Activated CD4-positive, alpha-beta T cell treated with anti-CD3 and anti-CD28 coated beads, Interleukin-2, amount 10 ng/mL, durations not matched to agents 7 days and 5 days (primary cell): ENCODE measurements at places on chromosomes 3 and 15. TPM values are rescaled to one million over a fixed set of nuclear protein-coding genes. Genes with fewer than 3 reads are reported as not detected.
A peak's percentile ranks its signal among the peaks of the same experiment; 100 is the strongest.

DNA sequence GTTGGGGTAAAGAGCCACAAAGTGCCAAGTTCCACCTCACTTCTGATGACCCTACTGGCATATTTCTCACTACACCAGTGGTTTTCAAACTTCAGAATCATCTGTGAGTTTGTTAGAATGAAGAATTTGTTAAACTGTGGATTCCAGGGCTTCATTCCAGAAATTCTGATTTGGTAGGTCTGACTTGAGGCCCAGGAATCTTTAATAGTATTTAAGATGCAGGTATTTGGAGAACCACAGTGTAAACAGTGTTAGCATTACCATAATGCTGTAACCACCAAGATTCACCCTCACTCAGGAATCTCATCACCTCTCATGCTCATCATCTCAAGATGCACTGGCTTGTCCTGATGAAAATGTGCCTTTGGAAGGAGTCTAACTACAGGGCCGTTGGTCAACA, 6.0 kb downstream of the KCNMB3 start:
- no peak for DNase-seq

- DNase-seq, result no peak
Observed at GRCh38 chr3:188294823-188295487, 141.0 kb downstream of the LPP start.

DNA sequence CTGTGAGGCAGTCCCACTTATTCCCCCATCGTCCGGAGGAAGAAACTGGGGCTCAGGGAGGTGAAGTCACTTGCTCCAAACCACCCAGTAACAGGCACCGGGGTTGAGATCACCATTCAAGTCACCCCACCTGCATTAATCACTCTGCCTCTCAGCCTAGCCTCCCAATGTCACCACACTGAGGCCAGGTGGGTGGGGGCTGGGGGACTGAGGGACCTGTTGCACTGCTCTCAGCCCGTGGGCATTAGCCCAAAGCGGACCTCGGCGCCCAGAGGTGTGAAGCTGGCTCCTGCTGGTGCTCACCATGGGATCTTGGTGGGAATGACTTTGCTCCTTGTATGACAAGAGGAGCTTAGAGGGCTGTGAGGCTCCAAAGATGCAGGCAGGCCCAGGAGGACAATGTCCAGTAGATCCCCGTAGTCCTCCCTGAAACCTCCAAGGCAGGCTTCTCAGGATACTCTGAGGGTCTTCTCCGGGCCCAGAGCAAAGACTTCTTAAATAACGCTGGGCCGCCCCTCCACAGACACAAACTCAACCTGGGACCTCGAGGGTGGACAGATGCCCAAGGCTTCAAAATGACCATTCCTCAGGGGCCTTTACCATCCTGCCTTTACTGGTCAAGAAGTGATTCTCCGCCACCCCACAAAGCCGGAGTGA, 1.7 kb downstream of the NT5DC2 start:
- DNase-seq, result no peak

MNS1 gene
- 0.79 TPM for total RNA-seq

GRCh38 chr3:96863129-96863740, 48.8 kb downstream of the EPHA6 start:
- DNase-seq, result peak; percentile 8

- DNase-seq, result no peak
Observed at GRCh38 chr3:194032828-194033435, 103.0 kb upstream of the HES1 start.

ACOX2 gene
- total RNA-seq, result not detected

- no peak for DNase-seq
Observed at GRCh38 chr3:67557848-67558355, 96.5 kb downstream of the SUCLG2 start.

EEF1AKMT4 gene
- 4.2 TPM for total RNA-seq

DNA sequence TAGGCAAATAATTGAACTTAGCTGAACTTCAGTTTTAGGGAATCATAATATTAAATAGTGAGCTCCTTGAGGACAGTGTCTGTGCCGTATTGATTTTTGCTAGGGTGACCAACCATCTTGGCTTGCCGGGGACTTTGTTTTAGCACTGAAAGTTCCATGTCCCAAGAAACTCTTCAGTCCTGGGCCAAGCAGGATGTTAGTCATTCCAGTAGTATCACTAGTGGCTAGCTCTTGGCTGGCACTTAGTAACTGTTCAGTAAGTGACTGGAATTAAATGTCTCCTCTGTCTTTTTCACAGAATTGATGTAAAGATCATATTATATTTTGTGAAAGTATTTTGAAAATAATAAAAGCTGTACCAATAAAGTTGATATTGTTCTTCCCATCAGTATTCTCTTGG, 42.3 kb downstream of the RSRC1 start:
- DNase-seq, result no peak

DNA sequence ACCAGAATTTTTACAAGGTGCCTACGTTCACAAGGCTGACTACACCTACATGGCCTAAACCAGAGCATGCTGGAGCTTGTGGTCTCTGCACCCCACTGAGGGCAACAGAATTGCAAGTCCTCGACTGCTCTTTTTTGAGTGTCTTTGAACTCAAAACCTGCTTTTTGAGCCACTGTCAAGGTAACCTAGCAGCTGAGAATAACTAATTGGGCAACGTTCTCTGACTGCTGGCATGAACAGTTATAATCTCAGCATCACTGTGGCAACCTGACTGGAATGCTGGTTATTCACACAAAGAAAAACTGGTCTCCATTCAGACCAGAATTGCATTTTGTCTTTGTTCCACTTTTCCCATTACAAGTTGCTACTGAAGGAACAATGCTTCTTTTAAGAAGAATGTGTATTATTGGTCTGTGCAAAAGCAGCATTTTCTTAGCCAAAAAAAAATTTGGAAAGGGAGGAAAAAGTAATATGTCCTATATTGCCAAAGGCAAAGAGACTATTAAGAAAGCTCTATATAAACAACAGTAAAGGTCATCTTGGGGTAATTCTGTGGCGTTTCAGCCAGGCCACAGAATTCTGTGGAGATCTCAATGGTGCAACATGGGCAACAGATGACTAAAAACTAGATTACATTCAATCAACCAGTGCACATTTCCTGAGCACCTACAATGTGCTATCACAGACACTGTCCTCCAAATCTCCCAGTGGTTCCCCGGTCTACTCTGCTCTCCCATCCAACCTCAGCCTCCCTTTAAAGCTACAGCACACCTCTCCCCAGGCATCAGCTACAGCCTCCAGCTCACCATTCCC, 76.8 kb downstream of the TNIK start:
- DNase-seq, result no peak

DNA sequence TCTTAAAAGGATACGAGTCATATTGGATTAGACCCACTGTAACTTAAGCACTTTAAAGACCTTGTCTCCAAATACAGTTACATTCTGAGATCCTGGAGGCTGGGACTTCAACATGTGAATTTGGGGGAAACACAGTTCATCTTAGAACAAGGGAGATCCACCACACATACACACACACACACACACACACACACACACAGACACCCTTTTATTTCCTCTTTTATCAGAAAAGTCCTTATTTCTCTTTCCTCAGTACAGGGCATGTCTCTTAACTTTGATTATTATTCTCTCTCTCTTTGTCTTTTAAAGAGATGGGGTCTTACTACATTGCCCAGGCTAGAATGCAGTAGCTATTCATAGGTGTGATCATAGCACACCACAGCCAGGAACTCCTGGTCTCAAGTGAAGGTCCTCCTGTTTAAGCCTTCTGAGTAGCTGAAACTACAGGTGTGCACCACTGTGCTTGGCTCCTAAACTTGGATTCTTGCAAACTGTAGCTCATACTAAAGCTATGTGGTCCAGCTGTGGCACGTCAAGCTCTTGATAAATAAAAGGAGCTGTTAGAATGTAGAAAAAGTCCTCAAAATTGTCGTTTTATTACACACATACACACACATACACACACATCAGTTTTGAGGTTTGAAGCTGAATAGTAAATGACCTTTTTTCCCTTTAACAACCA, 7.4 kb downstream of the GOLM2 start:
- DNase-seq, result no peak

GRCh38 chr3:72327008-72327407, 521.2 kb downstream of the SHQ1 start:
- no peak for DNase-seq

UBAP1L gene
- 5.3 TPM for total RNA-seq

GRCh38 chr3:146131616-146132410, 29.2 kb downstream of the PLOD2 start:
- no peak for DNase-seq

CASR gene
- 0.06 TPM for total RNA-seq

DNA sequence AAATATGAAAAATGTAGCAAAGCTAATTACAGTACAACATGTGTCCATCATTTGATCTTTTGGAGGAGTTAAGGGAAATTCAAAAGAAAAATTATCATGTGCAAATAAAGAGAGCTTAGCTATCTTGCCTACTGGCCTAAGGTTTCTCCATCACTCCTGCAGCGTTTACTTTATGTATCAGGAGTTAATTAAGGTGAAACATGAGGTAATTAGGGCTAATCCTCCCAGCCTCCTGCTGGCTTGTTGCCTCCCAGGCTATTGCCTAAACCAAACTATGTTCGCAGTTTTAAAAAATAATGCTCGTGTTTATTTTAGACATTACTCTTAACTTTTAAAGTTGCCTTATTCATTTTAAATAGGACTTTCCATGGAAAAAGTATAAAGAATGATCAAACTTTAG, 367.5 kb downstream of the ROBO2 start:
- DNase-seq, result no peak

GRCh38 chr15:76185716-76186115, 125.6 kb downstream of the ETFA start:
- peak; percentile 25 for DNase-seq

DNA sequence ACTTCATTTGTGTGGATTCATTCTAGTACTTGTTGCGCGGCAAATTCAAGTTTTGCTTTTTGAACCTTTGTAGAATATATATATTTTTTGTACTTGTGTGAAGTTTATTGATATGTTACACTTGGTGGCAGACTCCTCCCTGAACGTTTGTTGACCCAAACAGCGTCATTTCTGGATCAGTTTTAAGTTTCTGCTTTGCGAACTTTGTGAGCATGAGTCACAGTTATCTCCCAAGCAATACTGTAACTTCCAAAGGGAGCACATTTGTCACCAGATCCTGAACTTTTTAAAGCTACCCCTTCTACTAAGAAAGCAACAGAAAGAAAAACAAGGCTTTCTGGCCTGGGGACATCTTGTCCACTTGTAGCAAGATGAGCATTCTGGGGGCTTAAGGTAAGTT, 74.8 kb upstream of the CACNA2D3 start:
- no peak for DNase-seq

DNA sequence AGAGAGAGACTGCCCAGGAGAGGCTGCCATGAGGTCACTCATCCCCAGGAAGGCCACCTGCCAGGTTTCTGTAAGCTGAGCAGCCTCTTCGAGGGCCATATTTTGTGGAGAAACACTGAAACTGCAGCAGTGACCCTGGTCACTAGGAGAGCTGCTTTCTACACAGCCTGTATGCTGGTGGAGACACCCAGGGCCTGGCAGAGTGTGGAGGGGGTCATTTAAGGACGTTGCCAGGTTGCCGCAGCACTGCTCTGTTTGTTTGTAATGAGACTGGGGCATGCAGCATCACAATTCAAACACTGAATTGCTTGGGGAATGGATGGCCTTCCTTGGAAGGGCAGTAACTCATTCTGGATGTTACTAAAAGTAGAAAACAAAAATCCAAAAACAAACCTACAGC, 104.9 kb upstream of the TRIM42 start:
- DNase-seq, result no peak

GRCh38 chr15:67049351-67050044, 15.9 kb upstream of the SMAD3 start:
- no peak for DNase-seq

- no peak for DNase-seq
Observed at GRCh38 chr3:69462022-69462825, 76.3 kb upstream of the FRMD4B start.

DNA sequence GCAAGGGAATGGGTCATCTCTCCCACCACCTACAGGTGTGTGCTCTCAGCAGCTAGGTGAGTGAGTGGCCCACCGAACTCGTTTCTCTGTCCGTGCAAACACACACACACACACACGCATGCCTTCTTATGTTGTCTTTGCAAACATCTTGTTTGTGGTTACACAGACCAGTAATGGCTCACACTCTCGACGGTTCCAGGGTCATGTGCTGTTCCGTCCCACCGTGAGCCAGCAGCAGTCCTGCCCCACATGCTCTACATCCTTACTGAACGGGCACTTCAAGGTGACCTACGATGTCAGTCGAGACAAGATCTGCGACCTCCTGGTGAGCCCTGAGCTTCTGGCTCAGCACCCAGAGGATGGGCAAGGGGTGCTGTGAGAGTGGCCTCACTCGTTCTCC, 4.3 kb downstream of the ITIH1 start:
- no peak for DNase-seq

SLC22A13 gene
- total RNA-seq, result 0.37 TPM

DNA sequence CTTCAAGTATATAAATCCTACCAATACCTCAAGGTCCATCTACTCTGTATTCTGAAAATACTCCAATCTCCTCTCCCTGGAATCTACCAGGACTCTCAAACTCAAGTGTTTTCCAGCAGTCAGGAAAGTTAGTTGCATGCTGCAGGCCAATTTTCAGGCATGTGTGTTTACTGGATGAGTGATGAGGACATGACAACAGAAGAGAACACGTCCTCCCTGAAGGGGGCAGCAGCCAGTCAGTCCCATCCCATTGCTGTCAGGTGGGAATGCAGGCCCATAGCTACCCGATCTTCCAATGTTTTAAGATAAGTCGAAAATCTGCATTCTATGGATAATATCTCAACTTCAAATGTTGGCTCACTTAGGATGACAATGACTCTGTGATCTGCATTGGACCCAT, 496.2 kb downstream of the FHIT start:
- DNase-seq, result no peak

DNA sequence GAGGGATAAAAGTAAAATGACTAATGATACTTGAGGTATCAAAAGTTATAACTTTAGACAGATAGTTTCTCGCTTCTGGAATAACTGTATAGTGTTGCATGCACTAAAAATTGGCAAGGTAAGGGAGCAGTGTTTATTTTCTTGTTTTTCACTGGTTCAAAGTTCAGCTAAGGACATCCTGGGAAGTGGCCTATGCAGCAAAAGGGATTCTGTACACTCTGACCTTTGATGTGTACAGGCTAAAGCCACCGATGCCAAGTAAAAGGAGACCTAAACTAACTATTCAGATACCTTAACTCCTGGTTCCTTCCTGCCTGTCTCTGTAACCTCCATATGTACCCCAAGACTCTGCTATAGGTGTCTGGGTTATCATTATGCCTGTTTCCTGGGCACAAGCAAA, 1.7 kb downstream of the FBXO40 start:
- no peak for DNase-seq

ZPLD1 gene
- not detected for total RNA-seq

- no peak for DNase-seq
Observed at GRCh38 chr15:52113235-52113634, 660 bp upstream of the BCL2L10 start.

DNA sequence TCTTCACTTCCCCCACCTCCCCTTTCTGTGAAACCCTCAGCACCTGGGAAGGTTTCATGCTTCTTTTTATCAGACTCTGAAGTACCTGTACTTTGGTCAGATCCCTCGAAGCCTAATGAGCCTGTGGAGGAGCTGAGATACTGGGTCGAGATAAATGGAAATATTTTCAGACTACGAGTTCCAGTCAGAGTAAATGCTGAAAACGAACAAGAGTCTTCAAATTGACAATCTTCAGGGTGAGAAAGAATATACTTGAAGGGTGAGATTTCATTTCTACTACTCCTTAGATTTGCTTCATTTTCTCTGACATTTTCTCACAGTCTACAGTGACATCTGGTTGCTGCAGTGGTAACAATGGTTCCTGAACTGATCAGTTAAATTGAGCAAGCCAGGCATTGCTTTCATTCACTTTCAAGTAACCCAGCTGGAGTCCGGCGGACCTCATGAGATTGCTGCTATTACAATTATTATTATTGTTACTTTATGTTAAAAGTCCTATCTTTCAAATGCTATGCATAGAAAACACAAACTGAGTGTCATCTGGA, 337.2 kb downstream of the VGLL3 start:
- no peak for DNase-seq

- DNase-seq, result no peak
Observed at GRCh38 chr15:95653361-95653805, 677.1 kb upstream of the NR2F2 start.
